ENCODE measurements at places on chromosomes 5 and 9.

DNA sequence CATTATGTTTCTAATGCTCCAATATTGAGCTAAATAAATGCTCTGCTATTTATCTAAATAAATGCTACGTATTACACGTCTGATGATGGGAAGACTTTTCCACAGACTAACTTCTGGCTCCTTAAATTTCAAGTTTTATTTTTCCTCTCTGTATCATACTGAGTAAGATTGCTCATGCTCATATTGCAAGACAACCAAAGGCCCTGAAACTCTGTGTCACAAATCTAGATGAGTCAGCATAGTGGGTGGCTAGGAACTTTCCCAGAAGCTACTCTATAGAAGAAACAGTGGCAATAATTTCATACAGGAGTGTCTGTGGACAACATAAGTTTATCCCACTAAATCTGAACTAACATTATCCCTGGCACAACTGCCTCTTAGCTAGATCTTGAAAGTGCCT lies 53.0 kb upstream of the RFX3 start:
- DNase-seq, result no peak

DNA sequence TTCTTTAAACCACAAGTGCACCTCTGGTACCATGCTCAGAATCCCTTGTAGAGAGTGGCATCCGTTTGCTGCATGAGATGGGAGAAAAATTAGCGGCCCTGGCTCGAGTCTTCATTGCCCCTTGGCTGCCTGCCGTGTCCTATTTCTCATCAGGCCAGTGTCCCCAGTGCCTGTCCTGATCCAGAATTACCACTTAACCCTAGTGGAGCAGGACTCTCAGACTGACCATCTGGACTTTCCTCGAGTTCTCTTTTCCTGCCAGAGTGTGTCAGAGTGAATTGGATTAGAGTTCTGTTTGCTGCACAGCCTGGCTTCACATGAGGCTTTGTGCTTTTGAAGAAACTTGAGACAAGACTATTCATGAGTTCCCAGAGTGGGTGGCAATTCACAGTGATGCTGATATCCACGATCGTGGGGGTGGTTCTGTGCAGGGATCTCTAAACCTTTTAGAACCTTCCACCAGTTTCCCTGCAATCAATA lies 92.6 kb downstream of the C9orf152 start:
- DNase-seq, result no peak

DNA sequence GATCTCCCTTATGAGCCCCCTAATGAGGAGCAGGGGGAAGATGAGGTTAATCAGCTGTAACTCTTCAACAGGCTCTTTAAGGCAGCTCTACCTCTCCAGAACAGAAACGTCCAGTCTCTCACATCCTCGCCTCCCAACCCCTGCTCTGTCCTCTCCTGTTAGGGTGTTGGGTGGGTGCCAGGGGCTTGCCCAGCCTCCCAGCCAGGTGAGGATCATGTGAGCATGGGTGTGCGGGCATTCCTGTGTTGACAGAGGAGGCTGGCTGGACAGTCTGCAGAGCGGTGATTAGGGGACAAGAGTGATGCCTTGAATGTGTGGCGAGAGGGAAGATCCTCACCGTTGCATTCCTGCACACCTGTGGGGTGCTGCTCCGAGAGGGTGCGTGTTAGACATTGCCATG lies 51.7 kb downstream of the CCDC180 start:
- DNase-seq, result no peak

- DNase-seq, result no peak
Observed at GRCh38 chr5:2919310-2920018, 168.0 kb upstream of the IRX2 start.

- no peak for DNase-seq
Observed at GRCh38 chr5:91027405-91028139, 355.5 kb downstream of the ARRDC3 start.

- no peak for DNase-seq
Observed at GRCh38 chr9:124259158-124259808, 1.5 kb downstream of the NEK6 start.

- DNase-seq, result no peak
Observed at GRCh38 chr9:79501546-79501945, 70.2 kb upstream of the TLE4 start.

- no peak for DNase-seq
Observed at GRCh38 chr5:180281706-180282105, 10.2 kb downstream of the MAPK9 start.

DNA sequence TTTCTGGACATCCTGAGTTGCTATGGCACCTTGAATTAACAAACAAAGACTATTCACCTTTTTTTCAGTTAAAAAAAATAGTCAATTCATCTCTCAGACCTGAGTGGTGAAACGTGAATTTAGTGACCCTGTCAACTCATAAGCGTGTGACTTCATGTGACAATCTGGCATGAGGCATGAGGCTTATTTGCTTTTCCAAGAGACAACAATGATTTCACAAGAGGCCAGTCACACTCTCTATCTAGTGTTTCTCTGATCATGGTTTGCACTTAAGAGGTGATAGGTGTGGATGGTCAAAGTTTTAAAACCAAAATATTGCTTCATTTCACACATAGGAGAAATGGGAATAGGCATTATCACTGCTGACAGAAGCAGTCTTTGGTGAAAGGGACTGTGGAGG lies 559.6 kb upstream of the ACO1 start:
- DNase-seq, result no peak
